Caudate nucleus (tissue), 63 donors: ENCODE measurements at places on chromosomes 1 and 21.

DNA sequence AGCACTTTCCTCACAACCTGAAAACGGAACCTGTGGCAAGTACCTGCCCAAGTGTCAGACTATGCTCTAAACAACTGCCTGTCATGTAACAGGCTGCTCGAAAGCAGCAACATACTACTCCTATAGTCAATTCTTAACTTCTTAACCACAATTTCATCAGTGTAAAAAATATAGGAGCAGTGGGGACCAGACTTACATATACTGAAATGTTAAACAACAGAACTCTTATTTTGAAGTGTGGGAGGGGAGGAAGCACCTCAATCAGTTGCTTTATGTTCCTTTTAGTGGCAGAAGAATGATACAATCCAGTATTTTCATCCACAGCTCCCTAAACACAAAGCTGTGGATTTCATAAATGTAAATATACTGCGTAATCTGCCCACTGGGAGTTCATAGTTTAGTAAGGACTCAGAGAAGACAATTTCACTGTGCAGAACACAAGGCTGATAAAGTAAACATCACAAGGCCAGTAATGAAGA, 44.2 kb downstream of the WLS start:
- DNase-seq: no peak

DNA sequence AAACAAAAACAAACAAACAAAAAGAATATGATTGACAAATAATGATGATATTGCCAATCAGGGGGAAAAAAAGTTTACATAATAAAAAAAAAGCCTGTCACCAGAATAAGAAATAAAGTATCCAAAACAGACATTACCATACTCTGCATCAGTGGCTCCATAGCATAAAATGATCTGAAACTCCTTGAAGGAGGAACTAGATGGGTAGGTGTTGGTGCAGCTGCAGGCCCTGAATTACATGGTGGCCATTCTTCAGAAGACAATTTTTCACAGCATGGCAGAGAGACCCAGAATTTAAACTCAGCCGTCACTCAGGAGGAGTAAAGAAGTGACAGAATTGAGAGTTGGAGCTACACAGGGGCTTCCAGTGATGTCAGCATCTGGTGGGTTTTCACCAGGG, 60.2 kb downstream of the GLUL start:
- no peak for DNase-seq

- no peak for DNase-seq
These were observed 371.8 kb downstream of the HHAT start for GRCh38 chr1:210700511-210700910.

GRCh38 chr1:38026592-38027200, 14.2 kb downstream of the UTP11 start:
- peak; percentile 32 for DNase-seq

GRCh38 chr1:82446236-82446635, 645.5 kb downstream of the ADGRL2 start:
- DNase-seq: no peak

DNA sequence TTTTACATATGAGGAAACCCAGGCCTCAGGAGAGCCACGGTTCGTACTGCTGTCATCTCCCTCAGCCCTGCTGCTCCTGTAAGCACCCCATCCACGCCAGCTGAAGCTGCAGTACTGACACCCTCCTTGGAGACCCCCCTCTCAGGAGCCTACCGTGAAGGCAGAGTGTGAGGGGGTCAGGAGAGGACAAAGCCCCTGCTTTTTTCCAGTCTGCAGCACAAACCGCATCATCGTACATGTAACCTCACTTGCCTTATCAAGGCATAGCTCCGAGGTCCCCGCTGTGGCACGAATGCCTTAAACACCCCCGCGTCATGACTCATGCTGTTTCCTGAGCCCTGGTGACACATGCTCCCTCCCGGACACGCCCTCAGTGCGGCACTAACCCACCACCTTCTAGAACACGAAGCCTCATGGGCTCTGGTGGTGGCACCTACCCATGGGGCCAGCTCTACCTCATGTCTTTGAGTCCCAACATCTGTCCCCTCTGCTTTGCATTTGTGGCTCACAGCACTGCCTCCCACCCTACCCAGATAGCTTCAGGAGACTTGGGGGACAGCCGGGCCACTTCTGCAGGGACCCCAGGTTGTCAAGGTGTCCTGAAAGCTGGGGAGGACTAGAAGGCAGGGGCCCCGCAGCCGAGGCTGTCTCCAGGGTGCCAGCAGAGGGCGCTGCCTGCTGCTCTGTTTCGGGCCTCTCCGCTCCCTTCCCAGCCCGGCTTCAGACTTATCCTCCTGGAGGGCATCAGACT, 4.9 kb downstream of the SH3BGRL3 start:
- peak; percentile 82 for DNase-seq

- no peak for DNase-seq
These were observed 55.5 kb upstream of the TRIM67 start for GRCh38 chr1:231106347-231106746.

DNA sequence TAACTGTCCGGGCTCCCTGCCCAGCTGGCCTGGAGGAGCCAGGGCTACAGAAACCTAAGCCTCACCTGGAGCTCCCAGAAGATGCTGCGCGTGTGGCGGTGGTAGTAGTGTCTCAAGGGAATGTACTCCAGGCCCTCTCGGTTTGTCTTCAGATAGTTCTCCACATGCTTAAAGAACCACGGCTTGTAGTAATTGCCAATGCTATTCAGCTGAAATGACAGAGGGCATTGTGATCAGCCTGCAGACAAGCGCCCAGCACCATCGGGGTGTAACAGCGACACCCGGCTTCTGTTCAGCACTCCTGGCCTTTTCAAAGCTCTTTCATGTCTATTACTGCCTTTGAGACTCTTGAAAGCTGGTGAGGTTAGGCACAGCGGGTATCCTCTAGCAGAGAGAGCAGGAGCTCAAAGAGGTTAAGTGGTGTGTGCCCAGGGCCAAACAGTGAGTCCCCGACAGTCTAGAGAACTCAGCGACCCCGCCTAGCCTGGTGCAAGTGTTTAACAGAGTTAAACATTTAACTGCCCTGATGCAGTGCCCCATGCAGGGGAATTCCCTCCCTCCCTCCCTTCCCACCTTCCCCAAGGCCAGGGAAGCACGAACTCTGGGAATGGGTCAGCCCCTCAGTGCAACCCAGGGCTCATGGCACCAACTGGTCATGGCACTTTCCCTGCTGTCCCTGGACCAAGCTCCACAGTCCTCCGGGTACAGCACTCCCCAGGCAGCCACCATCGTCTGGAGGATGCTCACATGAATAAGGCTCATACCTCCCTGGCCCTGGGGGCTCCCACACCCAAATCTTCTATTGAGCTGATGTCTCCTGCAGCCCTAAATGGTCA, 21.5 kb downstream of the DHCR24 start:
- DNase-seq: no peak

- DNase-seq: no peak
These were observed 30.2 kb upstream of the RNF187 start for GRCh38 chr1:228457017-228457395.

GRCh38 chr1:56978819-56979218, 13.0 kb upstream of the C8B start:
- DNase-seq: no peak

GRCh38 chr21:45108808-45109781, 34.7 kb downstream of the ADARB1 start:
- DNase-seq: no peak
